ENCODE measurements at places on chromosomes 12 and 14.
A peak's percentile ranks its signal among the peaks of the same experiment; 100 is the strongest.

GRCh38 chr12:50765095-50765911 lies 1.4 kb downstream of the ATF1 start:
- peaks cover 2% of the 10 kb centered on the region for H3K36me3 ChIP-seq
- H3K27me3 ChIP-seq, result no peaks in the 10 kb centered on the region
- peak overlapping the region; percentile 86 for H3K27ac ChIP-seq
- H3K4me3 ChIP-seq, result peak overlapping the region; percentile 98

GRCh38 chr12:125006365-125006764 lies 12.9 kb downstream of the BRI3BP start:
- H3K27me3 ChIP-seq, result no peaks in the 10 kb centered on the region
- no peak for DNase-seq
- no peak overlapping the region for H3K4me3 ChIP-seq
- peaks cover 4% of the 10 kb centered on the region for H3K36me3 ChIP-seq

DNA sequence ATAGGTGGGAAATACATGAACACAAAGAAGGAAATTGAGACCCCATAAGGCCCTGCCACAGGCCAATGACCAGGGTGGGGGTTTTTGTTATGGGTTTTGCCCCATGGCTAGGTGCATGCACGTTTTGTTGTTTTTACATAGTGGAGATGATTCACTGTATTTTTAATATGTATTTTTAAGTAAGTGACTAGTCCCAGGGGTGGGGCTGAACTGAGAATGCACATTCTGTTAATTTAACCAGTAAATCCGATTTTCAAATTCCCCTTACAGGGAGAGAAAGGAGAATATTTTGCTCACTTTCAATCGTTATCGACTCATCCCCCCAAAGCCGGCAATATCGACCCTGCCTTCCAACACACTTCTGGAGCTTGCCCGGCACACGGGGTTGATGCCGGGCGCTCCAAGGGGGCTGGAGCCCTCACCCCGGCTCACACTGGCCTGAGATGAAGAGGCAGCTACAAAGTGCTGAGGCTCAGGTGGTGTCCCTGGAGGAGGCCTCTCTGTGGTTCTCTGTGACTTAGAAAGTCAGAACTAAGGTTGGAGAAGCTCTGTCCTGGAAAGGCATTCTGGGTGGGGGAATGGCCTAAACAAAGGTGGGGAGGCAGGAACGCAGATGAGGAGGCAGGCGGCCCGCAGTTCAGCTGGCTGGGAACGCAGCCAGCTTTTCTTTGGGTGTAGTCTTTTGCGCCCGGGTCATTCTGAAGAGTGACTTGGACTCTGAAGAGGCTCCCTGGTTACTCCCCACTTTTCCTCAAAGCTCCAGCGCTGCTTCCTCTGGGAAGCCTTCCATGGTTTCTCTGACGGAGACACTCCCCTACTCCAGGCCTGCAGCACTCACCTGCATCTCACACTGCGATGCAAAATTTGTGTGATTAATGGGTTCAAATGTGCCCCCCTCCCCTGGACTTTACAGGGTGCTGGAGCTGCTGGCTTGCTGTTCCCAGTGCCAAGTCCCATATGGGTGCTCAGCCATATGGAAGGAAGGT lies 50.7 kb upstream of the DLK1 start:
- no peak for DNase-seq
- no peak overlapping the region for H3K27ac ChIP-seq
- peaks cover 4% of the 10 kb centered on the region for H3K4me1 ChIP-seq

- H3K36me3 ChIP-seq, result peaks cover 2% of the 10 kb centered on the region
- H3K4me1 ChIP-seq, result peaks cover 10% of the 10 kb centered on the region
- peaks cover 3% of the 10 kb centered on the region for H3K27me3 ChIP-seq
- DNase-seq, result peak; percentile 85
Measured at GRCh38 chr14:104985675-104986486, at the start of gene CLBA1. Gene CLBA1, plus strand, starts transcription at chr14:104985788. Its CDS starts 644 bp downstream, at chr14:104986432.

- peaks cover 2% of the 10 kb centered on the region for H3K27me3 ChIP-seq
- H3K36me3 ChIP-seq, result no peaks in the 10 kb centered on the region
- H3K4me3 ChIP-seq, result no peak overlapping the region
- H3K27ac ChIP-seq, result no peak overlapping the region
- no peak for DNase-seq
- H3K4me1 ChIP-seq, result no peaks in the 10 kb centered on the region
Measured at GRCh38 chr12:30525171-30525570, 170.5 kb downstream of the IPO8 start.

- H3K27me3 ChIP-seq, result no peaks in the 10 kb centered on the region
- no peak for DNase-seq
- no peak overlapping the region for H3K4me3 ChIP-seq
Measured at GRCh38 chr12:116450406-116450910, 108.7 kb upstream of the MAP1LC3B2 start.

DNA sequence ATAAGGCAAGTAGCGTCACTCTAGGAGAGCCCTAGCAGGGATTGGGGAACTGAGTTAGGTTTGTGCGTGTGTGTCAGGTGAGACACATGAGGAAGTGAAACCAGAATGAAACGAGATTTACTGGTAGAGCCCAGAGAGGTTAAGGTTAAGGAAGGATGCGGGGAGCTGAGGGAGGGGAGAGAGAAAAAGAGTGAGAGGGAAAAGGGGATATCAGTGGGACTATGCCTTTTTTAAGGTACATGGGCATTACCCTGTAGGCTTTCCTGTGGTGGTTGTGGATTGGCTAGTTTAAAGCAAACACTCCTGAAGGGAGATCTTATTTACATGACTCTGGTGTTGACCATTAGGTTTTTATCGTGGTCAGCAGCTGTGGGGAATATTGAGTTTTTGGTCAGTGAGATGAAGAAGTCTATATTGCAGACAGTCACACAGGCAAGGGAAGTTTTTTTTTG lies 13.9 kb downstream of the ZDHHC17 start:
- peak overlapping the region; percentile 8 for H3K4me3 ChIP-seq
- H3K36me3 ChIP-seq, result peaks cover 15% of the 10 kb centered on the region
- peaks cover 19% of the 10 kb centered on the region for H3K4me1 ChIP-seq

GRCh38 chr12:7180685-7181084 lies 8.8 kb upstream of the PEX5 start:
- DNase-seq, result no peak
- H3K36me3 ChIP-seq, result no peaks in the 10 kb centered on the region
- peaks cover 21% of the 10 kb centered on the region for H3K27me3 ChIP-seq
- H3K27ac ChIP-seq, result no peak overlapping the region

DNA sequence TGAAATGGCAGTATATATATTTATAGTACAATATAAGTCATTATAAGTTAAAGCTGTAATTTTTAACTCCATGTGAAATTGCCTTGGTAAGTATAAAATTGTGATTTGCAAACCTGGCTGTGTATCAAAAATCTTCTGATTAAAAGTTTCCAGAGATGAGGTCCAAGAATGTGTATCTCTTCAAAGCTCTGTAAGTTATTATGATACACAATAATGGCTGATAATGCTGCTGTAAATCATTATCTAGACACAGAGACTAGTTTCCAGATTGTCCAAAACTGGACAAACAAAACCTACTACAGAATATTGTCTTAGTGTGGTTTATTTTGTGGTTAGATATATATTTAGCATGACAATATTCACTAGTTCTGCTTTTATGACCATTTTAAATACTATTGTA lies 514.8 kb downstream of the SLC6A15 start:
- peaks cover 3% of the 10 kb centered on the region for H3K27me3 ChIP-seq
- no peaks in the 10 kb centered on the region for H3K36me3 ChIP-seq
- no peak for DNase-seq
- H3K4me3 ChIP-seq, result no peak overlapping the region
- H3K27ac ChIP-seq, result no peak overlapping the region

GRCh38 chr12:27652174-27652763 lies 44.0 kb upstream of the REP15 start:
- H3K4me1 ChIP-seq, result no peaks in the 10 kb centered on the region
- peak; percentile 25 for DNase-seq
- H3K4me3 ChIP-seq, result no peak overlapping the region
- H3K36me3 ChIP-seq, result peaks cover under 1% of the 10 kb centered on the region
- no peak overlapping the region for H3K27ac ChIP-seq
- H3K27me3 ChIP-seq, result peaks cover under 1% of the 10 kb centered on the region

DNA sequence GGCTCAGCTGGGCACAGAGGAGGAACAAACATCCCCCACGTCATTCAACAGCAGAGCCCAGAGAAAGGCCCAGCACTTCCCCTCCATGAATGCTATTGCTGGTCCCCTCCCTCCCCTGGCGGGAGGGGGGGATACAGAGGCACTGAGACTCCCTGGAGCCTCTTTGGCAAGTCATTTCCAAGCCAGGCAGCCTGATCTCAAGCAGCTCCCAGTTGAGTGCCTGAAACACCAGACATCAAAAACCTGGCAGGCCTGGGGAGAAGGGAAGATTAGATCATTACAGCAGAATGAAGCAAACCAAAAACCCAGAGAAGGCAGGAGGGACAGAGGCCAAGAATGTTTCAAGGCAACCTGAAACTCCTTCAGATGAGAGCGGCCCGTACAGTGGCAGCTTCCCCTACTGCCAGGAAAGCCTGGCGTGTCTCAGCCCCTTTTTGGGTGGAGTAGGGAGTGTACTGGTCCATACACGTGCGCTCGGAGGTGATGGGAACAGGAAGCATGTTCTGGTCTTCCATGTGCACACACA lies 92.1 kb downstream of the LRRC74A start:
- no peak overlapping the region for H3K27ac ChIP-seq
- peaks cover 4% of the 10 kb centered on the region for H3K36me3 ChIP-seq
- H3K4me1 ChIP-seq, result peaks cover 6% of the 10 kb centered on the region
- H3K27me3 ChIP-seq, result peaks cover 13% of the 10 kb centered on the region
- no peak for DNase-seq
- no peak overlapping the region for H3K4me3 ChIP-seq

DNA sequence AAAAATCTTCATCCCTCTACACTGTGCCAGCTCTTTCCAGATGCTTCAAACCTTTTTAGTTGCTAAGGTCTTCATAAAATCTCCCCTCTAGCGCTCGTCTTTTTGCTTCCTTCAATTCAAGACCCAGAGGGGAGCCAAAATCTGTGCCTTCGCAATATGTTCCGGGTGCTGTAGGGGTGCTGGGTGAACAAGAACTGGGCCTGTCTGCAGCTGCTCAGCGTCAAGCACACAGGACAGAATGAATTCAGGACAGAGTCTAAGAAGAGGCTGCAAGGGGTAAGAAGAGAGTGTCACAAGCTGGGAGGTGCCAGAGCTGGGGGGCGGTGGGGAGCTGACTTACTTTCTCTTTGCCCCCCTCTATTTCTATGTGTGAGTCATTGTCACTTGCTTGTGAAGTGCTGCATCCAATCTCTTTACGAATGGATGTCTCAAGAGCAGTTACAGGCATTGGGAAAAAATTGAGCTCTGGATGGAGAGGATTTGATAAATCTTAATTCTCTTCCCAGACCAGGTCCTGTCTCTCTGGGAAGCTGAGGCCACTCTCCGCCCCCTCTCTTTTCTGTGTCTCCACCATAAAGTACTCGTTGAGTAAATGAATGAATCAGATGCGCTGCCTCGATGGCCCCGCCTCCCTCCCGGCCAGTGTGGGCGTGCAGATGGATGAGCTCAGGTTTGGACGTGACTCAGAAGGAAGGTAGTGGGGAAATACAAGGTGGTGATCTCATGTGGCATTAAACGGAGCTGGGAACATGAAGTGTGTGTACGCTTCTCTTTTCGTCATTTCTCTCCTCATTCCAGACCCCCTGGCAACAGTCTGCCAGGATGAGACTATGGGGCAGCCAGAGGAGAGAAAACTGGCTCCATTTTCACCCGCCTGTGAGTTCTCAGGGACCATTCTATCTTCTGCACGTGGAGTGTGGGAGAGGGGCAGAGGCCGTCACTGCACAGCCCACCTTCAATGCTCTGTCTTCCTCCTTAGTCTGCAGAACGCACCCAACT lies 91.3 kb downstream of the TSPAN9 start:
- H3K27me3 ChIP-seq, result peaks cover 12% of the 10 kb centered on the region
- no peak for DNase-seq
- no peak overlapping the region for H3K4me3 ChIP-seq
- H3K27ac ChIP-seq, result no peak overlapping the region
- no peaks in the 10 kb centered on the region for H3K36me3 ChIP-seq

DNA sequence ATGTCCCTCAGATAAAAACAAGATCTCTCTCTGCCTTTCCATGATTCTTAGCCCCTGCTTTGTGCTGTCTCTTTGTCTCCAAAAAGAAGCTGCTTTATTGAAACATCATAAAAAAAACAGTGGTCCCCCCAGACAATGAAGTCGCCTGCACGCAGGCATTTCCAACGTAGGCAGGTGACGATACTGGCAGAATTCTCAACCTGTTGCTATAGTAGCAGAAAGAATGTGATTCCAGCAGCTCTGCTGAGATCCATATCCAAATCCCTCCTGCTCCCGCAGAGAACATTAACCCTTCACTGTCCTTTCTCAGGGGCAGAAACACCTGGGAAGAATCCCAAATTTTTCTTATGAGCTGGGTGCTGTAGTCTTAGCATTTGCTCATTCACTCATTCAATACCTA lies 84.8 kb downstream of the STON2 start:
- peaks cover 9% of the 10 kb centered on the region for H3K27me3 ChIP-seq
- no peak overlapping the region for H3K4me3 ChIP-seq

DNA sequence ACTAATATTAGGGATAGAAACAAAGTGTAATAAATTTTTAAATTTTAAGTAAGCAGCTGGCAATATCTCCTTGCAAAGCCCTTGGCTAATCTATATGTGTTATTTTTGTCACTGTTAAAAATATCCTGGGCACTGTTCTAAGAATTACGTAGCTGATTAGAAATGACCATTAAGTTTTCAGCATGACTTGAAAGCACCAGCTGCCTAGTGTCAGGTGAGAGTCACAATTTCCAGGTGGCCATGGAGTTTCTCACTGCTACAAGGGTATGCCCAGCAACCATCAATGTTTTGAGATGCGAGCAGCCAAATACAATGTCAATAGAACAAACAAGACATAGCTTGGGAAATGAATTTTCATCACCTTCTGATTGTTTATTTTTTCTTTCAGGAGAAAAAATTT lies 23.3 kb upstream of the GYS2 start:
- H3K27ac ChIP-seq, result no peak overlapping the region
- no peak overlapping the region for H3K4me3 ChIP-seq
- peaks cover 7% of the 10 kb centered on the region for H3K36me3 ChIP-seq
- H3K27me3 ChIP-seq, result no peaks in the 10 kb centered on the region
- H3K4me1 ChIP-seq, result peaks cover 2% of the 10 kb centered on the region
- no peak for DNase-seq

DNA sequence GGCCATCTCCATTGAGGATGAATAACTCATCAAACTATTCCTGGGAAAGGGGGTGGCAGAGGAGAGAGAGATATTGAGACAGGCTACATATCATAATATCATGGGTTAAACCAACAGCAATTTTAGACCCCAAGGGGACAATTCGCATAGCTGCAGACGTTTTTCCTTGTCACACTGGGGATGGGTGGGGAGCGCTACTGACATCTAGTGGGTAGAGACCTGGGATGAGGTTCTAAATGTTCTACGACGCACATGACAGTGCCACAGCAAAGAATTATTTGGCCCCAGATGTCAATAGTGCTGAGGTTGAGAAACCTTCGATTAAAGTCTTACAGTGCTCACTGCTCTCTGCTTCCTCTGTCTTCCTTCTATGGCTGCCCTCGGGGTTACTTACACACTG lies 425.6 kb downstream of the NRXN3 start:
- no peak for DNase-seq
- no peak overlapping the region for H3K4me3 ChIP-seq
- peaks cover 1% of the 10 kb centered on the region for H3K27me3 ChIP-seq
- H3K4me1 ChIP-seq, result peaks cover 2% of the 10 kb centered on the region

DNA sequence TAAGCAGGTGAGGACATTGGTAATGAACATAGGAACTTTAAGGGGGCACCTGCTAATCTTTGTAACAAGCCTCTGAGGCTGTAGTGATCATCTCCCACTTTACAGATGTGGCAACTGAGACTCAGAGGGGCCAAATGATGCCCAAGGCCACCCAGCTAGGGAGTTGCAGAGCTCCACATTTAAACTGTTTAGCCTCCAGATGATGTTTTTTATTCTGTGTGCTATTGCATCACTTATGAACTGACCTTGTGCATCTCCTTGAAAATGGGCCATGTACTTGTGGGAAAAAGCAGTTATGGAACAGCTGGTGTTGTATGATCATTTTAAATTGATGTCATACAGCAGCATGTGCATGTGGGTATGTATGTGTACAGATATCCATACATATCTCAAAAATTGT lies 41.4 kb downstream of the TPCN1 start:
- H3K4me1 ChIP-seq, result peaks cover 8% of the 10 kb centered on the region
- no peak overlapping the region for H3K27ac ChIP-seq
- H3K27me3 ChIP-seq, result no peaks in the 10 kb centered on the region
